PC-9 (cell line): ENCODE measurements at places on chromosomes 16 and 17. TPM values are rescaled to one million over a fixed set of nuclear protein-coding genes. Genes with fewer than 3 reads are reported as not detected.

CDH16 gene
- not detected in 2 replicates for total RNA-seq

TLCD3A gene
- total RNA-seq: 13.4 and 29.4 TPM in 2 replicates

- no peak for DNase-seq
These were observed 1179.5 kb upstream of the GOT2 start for GRCh38 chr16:59913666-59914065.

GRCh38 chr16:17194190-17194780 is 276.5 kb downstream of the XYLT1 start:
- no peak for DNase-seq

- DNase-seq: no peak
These were observed 914.9 kb downstream of the KCNJ2 start for GRCh38 chr17:71084219-71084618.
